ENCODE measurements at places on chromosomes 13 and 19.

GRCh38 chr13:29935309-29935981 is 85.0 kb upstream of the UBL3 start:
- DNase-seq = no peak

DNA sequence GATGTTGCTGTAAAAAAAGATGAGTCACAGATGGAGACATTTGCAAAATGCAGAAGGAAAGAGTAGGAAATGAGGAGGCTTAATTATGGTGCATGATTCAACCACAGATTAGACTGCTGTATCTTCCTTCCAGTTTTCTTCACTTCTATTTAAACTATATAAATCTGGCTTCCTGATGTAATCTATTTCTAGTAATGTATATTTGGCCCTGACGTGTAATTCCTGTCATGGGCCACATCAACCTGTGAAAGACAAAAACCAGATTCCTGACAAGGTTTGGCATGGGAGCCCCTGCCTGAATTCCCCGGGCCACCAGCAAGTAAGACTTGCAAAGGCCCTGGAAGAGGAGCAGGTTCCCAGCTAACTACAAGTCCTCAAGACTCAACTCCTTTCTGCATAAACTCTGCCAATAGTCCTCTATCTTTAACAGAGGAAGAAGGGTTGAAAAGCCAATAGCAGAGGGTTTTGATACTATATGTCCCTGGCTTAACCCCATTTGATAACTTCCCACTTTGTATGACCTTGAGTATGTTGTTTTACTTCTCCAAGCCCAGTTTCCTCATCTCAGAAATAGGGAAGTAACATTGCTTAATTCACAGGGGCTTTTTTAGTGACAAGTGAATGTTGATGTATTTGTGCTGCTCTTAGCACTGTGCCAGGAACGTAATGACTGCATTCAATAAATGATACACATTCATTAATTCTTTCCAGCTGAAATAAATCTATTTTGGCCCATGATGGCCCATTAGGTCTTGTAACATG is 172.7 kb downstream of the SPRY2 start:
- no peak for DNase-seq

DNA sequence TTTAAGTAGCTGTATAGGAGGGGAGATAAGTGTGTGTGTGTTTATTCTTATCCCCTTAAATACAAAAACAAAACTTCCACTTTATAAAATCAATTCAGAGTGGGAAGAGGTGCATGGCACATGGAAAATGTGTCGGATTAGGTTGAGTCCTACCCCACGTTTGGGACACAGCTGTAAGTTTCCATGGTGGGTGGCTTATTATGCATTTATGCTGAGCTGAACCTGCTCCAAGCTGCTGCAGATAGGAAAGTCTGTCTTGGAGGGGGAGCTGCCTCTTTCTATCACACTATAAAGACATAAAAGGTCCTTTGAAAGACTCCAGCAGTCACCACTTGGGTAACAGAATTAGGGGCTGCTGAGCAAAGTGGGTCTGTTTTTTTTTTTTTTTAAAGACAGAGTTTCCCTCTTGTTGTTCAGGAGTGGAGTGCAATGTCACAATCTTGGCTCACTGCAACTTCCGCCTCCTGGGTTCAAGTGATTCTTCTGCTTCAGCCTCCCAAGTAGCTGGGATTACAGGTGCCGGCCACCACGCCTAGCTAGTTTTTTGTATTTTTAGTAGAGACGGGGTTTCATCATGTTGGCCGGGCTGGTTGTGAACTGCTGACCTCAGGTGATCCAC is 15.2 kb downstream of the ACTN4 start:
- no peak for DNase-seq

DNA sequence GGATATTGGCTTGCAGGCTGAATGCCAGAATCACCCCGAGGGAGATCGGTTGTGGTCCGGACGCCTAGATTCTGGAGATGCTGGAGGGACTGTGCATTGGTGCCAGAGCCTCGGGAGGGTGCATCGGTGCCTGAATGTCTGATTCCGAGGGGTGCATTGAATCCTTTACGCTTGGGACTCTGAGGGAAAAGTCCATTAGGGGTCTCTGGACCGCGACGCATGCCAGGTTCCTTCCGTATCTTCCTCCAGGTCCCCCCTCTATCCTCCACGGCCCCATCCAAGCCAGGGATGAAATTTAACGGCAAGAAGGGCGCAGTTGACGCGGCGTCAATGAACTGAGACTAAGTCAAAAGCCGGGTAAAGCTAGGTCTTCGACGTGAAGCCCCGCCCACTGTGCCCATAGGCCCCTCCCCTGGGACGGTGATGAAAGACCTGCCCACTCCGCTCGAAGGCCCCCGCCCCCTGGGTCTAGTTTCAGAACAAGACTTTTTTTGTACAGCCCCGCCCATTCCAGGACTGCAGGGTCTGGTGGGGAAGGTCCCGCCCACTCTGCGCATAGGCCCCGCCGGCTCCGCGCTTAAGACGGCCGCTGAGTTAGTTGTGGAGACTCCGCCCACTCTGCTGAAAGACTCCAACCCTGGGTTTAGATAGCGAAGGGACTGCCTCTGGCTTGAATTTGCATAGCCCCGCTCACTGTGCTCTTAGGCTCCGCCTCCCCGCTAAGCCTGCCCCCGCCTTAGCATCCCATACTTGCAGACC is 737 bp downstream of the ZNF575 start:
- peak; percentile 28 for DNase-seq

DNA sequence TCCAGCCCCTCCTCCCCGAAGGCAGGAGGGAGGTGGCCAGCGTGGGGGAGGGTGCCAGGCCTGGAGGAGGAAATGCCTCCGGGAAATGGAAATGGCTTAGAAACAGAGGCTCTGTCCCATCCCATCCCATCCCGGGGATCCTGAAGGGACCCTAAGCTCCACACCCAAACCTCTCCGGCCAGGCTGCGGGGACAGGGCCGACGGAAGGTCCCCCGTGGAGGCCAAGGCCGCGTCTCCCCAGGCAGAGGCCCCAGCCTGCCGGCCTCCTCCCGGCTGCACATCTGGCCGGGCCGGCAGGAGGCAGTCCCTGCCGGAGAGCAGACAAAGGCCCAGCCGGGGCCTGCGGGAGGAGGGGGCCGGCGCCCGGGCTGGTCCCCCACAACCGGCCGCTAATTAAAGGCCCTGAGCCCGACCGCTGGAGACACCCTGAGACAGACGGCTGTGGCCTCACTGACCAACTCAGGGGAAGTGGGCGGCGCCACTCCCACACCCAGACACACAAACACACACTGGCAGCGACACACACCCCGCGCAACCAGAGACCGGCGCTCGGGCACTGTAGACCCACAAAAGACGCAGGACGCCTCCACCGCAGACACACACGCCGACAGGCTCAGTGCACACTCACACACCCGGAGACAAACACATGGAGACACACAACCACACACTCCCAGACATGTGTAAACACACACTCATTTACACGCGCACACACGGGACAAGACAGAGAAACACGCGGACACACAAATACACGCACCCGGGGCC is 1.1 kb downstream of the ADAMTS10 start:
- no peak for DNase-seq

DNA sequence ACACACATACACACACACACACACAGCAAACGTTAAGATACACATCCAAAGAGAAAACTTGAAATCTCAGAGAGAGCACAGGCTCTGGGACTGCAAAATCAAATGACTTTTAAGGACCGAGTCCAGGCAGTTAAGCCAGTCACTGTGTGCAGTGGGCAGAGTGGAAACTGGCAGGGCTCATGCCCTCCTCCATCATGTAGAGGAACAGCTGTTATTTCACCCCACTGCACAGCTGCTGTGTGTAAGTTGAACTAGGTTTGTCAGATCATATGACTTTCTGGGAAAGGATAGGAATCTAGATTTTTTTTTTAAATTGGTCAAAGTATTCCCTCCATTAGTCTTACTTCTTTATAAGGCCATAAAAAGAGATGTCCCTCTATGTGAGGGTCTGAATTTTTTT is 1002.1 kb downstream of the UQCRFS1 start:
- no peak for DNase-seq

DNA sequence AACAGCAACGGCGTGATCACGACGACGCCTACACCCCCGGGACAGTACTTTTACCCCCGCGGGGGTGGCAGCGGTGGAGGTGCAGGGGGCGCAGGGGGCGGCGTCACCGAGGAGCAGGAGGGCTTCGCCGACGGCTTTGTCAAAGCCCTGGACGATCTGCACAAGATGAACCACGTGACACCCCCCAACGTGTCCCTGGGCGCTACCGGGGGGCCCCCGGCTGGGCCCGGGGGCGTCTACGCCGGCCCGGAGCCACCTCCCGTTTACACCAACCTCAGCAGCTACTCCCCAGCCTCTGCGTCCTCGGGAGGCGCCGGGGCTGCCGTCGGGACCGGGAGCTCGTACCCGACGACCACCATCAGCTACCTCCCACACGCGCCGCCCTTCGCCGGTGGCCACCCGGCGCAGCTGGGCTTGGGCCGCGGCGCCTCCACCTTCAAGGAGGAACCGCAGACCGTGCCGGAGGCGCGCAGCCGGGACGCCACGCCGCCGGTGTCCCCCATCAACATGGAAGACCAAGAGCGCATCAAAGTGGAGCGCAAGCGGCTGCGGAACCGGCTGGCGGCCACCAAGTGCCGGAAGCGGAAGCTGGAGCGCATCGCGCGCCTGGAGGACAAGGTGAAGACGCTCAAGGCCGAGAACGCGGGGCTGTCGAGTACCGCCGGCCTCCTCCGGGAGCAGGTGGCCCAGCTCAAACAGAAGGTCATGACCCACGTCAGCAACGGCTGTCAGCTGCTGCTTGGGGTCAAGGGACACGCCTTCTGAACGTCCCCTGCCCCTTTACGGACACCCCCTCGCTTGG is 966 bp downstream of the JUNB start:
- no peak for DNase-seq

- no peak for DNase-seq
These were observed 4.8 kb upstream of the ZNF14 start for GRCh38 chr19:19737559-19738332.

- no peak for DNase-seq
These were observed 26.4 kb upstream of the F7 start for GRCh38 chr13:113078902-113079780.

DNA sequence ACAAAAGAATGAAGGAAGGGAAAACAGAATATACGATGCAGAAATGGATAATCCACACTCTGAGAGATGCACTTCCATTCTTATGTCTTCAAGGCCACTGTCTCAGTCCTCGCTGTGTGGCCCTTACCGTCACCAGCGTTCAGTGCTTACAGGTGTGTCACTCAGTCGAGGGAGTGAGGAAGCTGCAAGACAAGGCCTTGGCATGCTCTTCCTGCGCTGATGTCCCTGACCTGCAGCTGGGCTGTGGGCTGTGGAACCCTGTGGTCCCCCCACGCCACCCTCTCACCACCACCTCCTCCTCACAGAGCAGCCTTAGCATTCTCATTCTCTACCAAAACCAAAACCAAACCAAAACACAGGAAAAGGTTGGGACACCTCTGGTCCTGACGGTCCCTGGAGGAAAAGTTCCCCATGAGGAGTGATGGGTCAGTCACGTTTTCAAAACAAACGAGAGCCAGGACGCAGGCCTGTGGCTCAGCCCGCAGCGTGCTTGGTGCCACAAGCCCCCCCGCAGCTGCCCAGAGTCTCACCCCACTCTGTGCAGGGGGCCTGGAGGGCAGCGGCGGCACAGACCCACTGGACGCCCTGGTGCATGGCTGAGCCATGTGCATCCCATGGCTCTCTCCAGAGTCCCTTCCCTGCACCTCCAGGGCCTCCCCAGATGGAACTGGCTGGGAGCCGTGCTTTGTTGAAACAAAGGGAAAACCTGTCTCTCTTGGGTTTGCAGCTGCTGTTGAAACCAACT is 48.2 kb upstream of the GPR183 start:
- no peak for DNase-seq
